ENCODE measurements at places on chromosomes 1 and 21.

DNA sequence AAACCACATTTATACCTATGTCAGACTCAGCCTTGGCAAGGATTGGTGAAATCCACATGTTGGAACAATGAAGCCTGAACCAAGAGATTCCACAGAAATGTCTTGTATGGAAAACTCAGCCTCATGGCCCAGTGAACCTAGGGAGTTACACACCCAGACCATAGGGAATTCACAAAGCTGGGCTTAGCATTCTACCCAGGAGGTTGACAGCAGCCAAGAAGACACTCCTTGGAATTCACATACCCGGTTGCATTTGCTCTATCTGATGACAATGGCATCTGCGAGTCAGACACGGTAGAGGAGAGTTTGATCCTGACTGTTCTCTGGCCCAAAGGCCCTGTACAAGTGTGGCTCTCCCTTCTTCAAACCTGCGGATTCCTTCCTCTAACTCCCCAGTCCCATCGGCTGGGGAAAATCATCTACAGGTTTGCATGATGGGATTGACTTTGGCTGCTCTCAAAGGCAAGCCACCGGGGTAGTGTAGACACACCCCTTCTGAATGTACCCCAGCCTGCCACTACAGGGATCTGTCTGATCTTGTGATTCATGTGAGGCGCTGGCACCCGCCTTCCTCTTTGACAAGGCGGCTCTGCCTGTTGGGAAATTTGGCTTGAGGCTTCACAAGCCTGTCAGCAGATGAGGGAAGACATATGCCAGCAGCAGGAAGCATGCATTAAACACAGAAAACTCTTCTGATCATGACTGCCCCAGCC lies 297.3 kb upstream of the KAZN start:
- DNase-seq, result no peak

GRCh38 chr1:107404756-107405155 lies 263.9 kb downstream of the NTNG1 start:
- no peak for DNase-seq

DNA sequence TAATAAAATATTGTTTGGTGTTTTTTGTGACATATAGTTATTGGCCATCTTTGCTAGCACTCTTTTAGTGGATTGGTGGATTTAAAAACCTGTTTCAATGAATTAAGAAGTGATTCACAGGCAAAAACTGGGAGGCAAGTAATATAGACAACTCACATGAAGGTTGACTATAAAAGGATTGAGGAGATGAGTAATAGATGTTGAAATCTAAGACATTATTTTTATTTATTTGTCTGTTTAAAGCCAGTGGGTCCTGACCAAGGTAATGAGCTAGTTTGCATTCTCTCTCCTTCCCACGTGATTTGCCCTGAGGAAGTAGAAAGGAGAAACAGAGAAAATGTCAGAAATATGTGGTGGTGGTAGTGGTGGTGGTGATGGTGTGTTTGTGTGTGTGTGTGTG lies 351.5 kb upstream of the ZP4 start:
- no peak for DNase-seq

DNA sequence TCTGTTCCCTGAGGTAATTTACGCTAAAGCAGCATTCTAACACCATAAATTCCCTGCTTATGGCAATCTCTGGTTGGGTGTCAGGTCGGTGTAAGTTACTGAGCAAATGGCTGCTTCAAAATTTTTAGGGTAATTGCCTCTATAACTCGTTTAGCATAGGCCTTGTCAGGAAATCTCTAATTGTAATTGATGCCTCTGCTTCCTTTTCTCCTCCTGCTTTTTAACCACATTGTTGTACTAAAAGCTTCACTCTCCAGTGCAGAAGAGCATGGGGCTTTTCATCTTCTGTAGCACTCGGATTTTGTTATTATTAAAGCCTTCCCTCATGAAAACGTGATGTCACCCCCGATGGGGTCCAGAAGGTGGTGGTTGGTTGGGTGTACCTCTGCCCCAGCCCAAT lies 141.6 kb upstream of the NBPF11 start:
- peak; percentile 2 for DNase-seq

DNA sequence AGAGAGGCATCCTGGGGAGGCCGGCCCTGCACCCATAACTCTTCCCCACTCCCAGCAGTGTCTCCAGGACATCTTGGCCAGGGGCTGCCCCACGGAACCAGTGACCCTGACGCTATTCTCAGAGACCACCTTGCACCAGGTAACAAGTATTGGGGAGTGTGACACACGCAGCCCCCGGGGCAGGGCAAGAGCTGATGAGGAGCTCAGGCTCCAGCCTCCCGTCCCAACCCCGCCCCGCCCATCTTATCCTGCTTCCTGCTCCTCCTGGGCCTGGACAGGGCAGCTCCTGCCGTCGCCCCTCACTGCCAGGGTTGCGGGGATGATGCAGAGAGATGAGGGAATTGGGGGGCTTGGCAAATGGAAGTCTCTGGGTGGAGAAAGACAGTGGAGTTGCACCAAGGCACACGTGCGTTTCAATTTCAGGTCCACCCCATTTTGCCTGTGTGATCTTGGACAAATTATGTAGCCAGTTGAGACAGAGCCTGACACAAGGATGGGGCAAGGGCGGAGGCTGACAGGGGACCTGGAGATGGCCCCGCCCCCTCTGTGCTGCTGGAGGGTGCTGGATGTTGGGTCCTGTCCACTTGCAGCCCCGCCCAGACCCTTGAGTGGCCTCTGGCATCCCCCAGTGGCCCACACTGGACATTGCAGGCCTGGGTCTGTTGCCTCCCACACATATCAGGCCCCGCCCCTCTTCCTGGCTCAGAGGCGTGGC lies 10.7 kb downstream of the CLCNKA start:
- DNase-seq, result peak; percentile 35

GRCh38 chr1:198933515-198934222 lies 294.8 kb downstream of the PTPRC start:
- no peak for DNase-seq

DNA sequence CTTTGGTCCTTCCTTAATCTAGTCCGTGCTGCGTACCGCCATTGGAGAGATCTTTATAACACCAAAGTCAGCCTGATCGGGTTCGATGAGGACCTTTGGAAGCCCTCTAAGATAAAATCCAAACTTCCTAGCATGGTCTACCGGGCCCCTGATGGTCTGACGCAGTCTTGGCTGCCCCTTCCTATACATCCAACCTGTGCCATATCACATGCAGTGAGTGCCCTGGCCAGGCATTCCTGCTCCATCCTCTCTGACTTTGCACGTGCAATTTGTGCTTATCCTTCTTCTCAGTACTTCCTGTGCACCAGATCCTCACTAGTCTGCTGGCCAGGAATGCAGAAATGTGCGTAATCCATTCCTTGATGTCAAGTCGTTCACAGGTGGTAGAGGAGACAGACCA lies 45.6 kb downstream of the CFAP57 start:
- no peak for DNase-seq

- peak; percentile 87 for DNase-seq
Observed at GRCh38 chr1:161772397-161772796, 6.3 kb downstream of the ATF6 start.

DNA sequence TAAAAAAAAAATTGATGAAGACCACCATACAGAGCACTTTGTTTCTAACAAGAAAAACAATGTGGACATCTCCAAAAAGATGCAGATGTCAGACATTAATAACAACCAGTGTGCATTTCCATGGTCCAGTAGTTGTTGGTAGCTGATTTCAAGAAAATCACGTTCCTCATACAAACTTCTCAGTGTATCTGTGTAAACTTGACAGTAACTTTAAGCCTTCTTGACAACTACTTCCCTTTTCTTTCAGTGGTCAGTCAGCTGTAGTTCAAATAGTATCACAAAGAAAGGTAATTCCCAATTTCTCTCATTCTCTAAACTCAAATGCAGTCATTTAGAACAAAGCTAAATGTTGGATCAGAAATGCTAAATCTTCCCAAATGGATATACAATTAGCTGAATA lies 879.9 kb downstream of the AMY1C start:
- peak; percentile 14 for DNase-seq

- DNase-seq, result no peak
Observed at GRCh38 chr1:154859786-154860155, 10.3 kb downstream of the KCNN3 start.

DNA sequence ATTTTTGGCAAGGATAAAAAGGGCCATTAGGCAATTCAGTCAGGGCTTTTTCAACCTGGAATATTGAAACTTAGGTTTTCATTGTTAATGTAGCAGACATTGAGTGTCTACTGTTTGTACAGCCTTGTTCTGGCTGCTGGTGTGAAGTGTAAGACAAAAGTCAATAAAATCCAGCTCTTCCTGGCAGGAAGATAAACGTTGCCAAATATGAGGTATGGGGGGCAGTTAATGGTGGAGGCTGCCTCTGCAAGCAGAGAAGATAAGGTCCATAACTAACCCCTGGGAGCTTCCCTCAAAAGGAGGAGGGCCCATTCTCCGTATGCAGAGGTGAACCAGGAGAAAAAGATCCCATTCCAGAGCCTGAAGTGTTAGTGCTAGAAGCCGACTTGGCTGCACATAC lies 19.5 kb upstream of the SHE start:
- no peak for DNase-seq

GRCh38 chr1:181451661-181452230 lies 31.6 kb upstream of the CACNA1E start:
- no peak for DNase-seq

DNA sequence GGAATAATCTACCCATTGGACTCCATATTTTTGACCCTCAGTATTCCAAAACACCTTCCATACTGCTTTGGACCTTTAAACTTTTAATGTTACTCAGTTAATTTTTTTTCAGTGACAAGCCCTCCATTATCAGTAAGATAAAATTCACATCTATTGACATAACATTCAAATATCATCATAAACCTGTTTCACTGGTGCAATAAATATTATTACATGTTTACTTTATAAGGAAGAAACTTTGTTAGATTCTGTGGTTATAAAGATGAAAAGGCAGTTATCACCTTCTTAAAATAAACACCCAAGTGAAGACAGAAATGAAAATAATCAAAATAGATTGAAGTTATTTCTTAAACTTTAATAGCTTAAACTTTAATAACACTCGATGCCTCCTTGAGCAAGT lies 758.5 kb upstream of the ADGRL2 start:
- no peak for DNase-seq

DNA sequence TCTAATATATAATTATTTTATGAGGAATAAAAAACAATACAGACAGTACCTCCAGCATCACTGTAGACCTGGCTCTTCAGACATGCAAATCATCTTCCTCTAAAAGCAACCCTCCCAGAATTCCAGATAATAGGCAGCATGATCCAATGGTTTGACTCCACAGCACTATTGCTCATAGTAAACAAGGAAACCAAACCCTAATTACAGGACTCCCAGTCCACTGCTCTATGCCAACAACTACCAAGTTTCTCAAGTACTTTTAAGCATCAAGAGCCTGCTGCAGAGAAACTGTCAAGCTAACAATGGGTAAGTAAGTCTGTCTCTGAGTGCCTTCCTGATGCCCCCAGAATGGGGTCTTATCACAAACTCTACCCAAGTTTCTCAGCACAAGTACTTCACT lies 57.2 kb downstream of the EYA3 start:
- DNase-seq, result no peak

- DNase-seq, result no peak
Observed at GRCh38 chr21:29258626-29259338, 39.9 kb upstream of the BACH1 start.

DNA sequence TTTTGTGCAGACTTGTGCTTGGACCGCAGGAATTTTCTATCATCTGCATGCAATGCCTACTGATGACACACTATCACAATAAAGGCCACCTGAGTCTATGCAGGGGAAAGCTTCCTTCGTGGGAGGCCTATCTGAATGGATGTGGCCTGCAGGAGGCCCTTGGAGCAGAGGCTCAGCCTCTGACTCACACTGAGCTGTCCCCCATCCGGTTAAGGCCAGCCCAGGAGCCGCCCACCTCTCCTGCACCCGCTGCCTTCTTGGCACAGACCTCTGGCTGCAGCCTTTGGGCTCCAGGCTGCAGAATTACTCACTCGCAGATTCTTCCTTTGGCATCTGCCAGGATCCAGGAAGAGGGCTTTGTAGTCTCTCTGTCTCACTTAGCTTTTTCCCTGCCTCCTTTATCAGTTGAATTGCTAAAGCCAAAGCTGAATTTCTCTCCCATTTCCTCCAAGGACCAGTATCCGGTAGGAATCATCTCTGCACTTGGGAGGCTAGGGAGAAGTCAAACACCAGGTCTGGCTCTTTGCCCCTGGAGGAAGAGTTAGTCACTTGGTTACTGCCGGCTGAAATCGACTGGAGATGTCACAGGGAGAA lies 65.1 kb upstream of the JUN start:
- peak; percentile 13 for DNase-seq

DNA sequence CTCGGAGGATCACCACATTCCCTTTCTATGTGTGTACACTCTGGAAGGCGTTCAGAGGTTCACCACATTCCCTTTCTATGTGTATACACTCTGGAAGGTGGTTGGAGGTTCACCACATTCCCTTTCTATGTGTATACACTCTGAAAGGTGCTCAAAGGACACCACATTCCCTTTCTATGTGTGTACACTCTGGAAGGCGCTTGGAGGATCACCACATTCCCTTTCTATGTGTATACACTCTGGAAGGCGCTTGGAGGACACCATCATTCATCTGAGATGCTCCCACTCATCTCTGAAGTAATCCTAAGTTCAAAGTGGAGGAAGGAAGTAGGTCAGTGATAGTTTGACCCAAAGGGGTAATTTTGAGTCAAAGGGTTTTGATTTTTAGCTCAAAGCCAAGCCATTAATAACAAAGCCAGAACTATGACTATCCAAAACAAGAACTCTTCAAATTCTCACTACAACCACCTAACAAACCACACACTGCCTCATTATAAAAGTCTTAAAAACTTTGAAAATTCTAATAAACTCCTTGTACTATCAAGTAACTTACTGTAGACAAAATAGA lies 32.9 kb downstream of the NRIP1 start:
- no peak for DNase-seq
